ENCODE measurements at places on chromosomes 11 and 22.

DNA sequence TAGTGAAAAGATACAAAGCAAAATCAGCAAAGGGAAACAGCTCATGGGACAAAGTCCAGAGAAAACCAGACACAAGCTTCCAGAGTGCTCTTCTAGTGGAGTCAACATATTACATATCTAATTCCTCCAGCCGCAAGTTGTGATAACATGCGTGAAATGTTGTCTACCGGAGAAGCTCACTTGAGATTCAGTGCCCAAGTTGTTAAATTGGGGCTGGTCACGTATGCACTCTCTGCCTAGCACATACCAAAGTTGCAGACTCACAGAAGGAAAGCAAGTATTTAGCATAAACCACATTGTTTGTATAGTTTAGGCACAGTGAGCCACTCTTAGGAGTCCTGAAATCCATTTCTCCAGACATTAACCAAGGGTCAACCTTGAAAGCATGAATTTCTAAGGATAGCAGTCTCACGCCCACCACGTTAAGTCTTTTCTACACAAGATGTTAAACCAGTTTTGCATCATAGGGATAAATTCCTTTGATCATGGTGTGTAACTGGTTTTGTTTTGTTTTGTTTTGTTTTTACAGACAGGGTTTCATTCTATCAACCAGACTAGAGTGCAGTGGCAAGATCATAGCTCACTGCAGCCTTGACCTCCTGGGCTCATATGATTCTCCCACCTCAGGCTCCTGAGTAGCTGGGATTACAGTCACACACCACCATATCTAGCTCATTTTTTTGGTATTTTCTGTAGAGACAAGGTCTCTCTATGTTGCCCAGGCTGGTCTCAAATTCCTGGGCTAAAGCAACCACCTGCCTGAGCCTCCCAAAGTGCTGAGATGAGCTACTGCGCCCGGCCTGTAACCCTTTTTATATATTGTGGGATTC lies 39.5 kb upstream of the EP300 start:
- no peak for ATAC-seq

- ATAC-seq, result no peak
These were observed 206.3 kb upstream of the BLID start for GRCh38 chr11:122322329-122322728.

DNA sequence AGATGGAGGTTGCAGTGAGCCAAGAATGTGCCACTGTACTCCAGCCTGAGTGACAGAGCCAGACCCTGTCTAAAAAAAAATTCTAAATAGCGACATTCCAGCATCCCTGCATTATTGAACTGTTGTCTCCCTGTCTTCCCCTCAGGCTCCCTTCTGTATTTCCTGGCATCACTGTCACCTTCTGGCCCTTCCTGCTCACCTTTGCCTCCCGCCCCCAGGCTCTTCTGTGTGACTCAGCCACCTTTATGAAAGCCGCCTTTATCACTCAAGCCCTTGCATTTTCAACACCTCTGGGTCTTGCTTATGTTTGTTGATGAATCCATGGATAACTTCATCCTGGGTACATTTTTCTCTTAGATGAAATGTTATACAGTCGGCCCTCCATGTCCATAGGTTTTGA lies 21.1 kb downstream of the UBASH3B start:
- ATAC-seq, result peak; percentile 58

DNA sequence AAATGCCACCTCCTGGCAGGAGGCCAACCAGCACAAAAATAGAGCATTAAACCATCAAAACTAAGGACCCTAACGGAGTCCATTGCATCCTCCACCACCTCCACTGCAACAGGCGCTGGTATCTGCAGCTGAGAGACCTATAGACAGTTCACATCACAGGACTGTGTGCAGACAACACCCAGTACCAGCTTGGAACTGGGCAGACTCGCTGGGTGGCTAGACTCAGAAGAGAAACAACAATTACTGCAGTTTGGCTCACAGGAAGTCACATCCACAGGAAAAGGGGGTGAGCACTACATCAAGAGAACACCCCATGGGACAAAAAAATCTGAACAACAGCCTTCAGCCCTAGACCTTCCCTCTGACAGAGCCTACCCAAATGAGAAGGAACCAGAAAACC lies 11.6 kb upstream of the TMEM45B start:
- ATAC-seq, result no peak

- ATAC-seq, result no peak
These were observed 53.7 kb upstream of the NECTIN1 start for GRCh38 chr11:119782739-119783072.

GRCh38 chr11:118078911-118079411 lies 2.1 kb downstream of the TMPRSS4 start:
- ATAC-seq, result no peak

GRCh38 chr11:75781296-75781695 lies 12.7 kb downstream of the DGAT2 start:
- no peak for ATAC-seq

DNA sequence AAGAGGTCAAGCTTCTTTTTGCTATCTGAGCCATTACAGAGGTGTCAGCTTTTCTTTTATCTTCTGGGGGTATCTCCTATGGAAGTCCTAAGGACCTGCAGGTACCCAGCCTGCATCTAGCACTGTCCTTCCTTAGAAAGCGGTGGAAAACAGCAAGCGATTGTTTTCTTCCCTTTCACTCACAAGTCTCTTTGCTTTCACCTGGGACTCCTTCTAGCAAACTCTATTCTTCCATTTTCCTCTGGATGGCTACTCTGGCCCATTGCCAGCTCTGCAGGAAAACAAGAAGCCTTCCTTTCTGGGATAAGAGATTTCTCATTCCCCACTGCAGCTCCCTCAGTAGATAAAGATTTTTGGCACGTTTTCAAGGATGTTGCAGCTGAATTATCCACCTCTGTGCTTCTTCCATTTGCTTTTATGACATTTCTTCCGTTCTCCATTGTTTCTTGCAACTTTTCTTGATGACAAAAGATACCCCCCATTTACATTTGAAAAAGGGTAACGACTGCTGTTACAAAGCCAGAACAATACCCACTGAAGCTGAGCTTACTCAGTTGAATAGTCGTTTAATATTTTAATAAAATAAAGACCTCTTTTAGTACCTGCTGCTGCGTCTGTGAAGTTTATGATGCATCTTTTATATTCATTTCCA lies 40.2 kb upstream of the BDNF start:
- ATAC-seq, result no peak

GRCh38 chr11:96863520-96863919 lies 473.7 kb downstream of the JRKL start:
- ATAC-seq, result no peak

- ATAC-seq, result peak; percentile 15
These were observed 678 bp upstream of the RANGAP1 start for GRCh38 chr22:41286639-41287091.

DNA sequence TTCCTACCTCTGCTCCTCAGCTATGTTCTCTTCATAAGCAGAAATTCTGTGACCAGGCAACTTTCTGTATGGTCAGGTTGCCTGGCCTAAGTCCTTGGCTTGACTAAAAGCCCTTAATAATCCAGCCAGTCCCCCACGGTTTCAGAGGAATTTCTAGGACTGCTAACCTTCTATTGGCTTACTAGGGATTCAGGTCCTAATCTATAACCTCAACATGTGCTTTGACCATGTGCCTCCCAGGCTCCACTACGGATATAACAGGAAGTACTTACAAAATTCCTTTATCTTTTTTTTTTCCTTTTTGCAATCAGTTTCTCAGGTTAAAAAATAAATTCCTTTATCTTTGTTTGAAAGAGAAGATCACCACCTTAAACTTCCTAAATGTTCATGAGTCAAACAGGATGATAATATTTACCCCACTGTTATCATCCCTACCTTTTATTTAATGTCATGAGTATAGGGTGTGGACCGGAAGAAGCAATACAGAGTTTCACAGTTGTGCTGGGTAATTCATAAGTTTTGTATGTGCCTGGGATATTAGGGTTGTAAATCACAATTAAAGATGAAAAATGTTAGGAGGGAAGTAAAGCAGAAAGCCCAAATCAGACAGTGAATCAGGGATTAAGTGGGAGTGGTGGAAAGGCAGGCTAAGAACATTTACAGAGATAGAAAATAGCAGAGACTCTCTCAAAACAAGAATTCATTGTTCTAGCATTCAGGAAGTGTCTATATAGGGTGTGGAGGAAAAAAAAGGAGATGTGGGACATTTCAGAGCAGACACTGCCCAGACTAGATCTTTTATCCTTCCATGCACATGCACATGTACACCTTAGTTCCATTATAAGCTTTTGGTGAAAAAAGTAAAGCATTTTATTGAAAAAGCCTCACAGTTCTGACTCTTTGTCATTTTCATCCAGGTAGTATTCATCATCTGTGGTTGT lies 10.7 kb upstream of the POGLUT3 start:
- no peak for ATAC-seq

GRCh38 chr22:46935506-46936377 lies 173.3 kb downstream of the TBC1D22A start:
- no peak for ATAC-seq

GRCh38 chr11:123450623-123451022 lies 20.6 kb downstream of the GRAMD1B start:
- ATAC-seq, result no peak

GRCh38 chr11:26162291-26162690 lies 169.6 kb upstream of the ANO3 start:
- no peak for ATAC-seq

GRCh38 chr22:45082795-45083194 lies 73.0 kb upstream of the PHF21B start:
- no peak for ATAC-seq

DNA sequence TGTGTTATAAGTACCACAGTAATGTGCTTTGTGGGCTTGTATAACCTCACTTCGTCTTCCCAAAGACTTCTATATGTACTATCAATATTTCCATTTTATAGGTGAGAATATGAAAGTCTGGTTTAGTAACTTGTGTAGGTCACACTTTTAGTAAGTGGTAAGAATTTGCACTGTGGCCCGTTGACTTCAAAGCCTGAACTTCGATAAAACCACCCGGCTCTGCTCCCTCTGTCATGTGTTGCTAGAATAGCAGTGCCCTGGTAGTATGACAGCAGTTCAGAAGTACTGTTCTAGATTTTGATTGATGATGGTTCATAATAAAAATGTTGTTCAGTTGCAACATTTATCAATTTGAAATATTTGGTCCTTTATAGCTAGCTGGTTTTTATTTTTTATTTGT lies 110.2 kb upstream of the SORL1-AS1 start:
- ATAC-seq, result peak; percentile 84

DNA sequence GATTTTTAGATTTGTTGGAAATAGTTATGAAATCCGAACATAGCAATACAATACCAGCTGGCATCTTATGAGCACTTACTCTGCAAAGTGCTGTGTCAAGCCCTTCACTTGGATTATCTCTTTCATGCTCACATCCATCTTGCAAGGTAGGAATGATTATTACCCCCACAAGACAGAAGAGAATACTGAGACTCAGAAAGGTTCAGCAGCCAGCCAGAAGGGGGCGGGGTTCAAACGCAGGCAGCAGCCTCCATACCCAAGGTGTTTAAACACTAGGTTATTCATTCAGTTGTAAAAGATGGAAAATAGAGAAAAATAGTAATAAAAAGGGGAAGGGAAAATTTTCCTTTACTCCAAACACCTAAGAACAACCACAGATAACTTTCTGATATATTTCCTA lies 158.5 kb downstream of the CCDC34 start:
- ATAC-seq, result no peak

DNA sequence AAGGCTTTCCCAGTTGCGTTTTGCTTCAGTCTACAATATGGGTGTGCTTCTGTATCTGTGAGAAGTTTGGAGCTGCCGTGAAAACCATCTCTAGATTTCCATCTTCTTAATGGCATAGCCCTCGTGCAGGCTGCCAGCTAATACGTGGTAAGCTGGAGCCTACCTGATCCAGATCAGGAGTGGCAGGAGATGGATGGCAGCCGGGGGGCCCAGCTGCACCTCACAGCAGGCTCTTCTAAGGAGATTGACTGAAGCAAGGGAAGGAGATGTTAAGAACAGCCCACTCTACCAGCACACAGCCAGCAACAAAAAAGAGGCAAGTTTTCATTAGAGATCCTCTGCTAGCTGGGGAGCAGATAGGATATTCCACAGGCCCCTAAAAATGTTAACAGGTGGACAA lies 115.5 kb downstream of the MSANTD4 start:
- no peak for ATAC-seq

DNA sequence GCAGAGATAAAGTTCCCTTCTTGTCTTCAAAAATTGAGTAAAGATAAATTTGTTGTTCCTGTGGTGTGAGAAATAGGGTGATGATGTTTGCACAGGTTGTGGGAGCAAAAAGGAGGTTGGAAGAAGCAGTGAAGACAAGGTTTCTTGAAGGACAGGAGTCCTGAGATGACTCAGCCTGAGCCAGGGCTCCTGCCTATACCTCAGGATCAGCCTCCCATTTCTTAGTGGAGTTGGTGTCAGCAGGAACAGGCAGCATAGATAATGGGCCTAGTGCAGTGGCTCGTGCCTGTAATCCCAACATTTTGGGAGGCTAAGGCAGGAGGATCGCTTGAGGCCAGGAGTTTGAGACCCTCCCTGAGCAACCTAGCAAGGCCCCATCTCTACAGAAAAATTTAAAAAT lies 28.7 kb downstream of the EIF4G2 start:
- ATAC-seq, result no peak

GRCh38 chr11:101323997-101324396 lies 194.4 kb upstream of the PGR start:
- no peak for ATAC-seq

DNA sequence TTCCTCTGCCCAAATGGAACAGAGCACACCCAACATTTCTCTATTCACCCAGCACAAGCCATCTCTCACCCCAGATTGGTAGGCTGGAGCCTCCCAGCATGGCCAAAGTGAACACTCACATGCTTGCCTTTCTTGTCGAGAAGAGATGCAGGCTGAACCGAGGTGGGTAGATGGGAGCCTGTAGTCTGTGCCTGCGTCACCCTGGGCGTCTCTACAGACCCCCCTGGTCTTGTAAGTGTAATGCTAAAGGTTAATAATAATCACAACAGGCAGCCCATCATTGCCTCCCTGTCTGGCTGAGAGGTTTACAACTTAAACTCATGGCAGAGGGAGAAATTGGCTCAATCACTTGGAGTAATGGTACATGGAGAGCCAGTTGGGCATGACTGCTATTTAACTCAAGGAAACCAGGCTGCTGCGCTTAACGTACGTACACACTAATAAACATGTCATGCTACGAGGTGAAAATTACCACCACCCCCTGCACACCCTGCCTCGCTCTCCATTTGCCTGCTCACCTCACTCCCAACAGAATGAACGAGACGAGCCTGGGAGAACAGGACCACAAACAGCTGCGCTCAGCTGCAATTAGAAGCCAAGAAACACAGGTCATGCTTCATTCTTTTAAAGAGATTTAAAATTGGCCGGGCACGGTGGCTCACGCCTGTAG lies 9.1 kb upstream of the ZBTB16 start:
- ATAC-seq, result no peak

- no peak for ATAC-seq
These were observed 50.2 kb downstream of the APOL3 start for GRCh38 chr22:36110306-36110881.

- ATAC-seq, result no peak
These were observed 387.8 kb upstream of the LARGE1 start for GRCh38 chr22:34308101-34308500.

- ATAC-seq, result no peak
These were observed 6.2 kb downstream of the GAL3ST1 start for GRCh38 chr22:30568137-30568805.

DNA sequence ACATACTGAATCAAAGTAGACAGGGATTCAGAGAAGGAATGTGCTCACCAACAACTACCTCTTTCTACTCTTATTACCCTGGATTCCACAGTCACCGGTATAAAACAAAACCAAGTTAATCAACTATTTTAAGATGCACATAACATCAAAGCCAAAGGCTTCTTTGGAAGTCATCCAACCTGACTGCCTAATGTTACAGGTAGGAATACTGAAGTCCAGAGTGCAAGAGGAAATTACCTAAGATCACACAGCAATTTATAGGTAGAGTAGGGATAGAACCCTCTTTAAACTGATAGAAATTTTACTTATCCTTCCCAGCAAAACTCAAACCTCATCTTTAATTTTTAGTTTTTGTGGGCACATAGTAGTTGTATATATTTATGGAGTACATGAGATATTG lies 76.3 kb downstream of the PAK1 start:
- ATAC-seq, result no peak
